ENCODE measurements at places on chromosomes 3 and 15.

DNA sequence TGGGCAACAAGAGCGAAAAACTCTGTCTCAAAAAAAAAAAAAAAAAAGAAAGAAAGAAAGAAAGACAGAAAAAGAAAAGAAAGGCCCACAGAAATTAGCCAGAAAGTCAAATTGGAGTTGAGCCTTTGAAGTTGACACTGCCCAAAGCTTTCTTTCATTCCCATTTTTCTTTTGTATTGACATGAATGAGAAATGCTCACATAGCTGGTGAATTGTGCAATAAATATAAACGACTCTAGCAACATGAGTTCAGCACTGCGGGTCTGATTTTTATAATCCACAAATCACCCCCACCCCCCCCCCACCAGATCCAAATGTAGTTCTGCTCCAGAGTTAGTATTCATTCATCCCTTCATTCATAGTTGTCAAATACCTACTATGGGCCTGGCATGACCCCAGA lies 37.4 kb downstream of the SLC6A1 start:
- DNase-seq, result no peak

DNA sequence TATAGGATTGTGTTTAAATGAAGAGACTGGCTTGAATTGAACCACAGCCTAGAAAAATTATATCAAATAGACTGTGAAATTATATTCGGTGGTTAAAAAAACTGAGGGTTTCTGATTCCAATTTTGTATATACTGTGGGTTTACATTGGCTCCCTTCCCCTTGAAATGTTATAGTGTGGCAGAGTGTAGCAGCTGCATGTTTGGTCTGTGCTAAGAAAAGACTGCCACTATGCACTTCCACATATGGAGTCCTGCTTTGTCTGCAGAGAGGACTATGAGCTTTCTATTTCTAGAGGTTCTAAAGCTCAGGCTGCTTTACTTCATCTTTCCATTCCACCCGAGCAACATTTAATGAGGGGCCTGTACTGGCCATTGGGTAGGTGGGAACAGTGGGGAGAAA lies 112.3 kb downstream of the P3H2 start:
- DNase-seq, result no peak

- no peak for DNase-seq
Measured at GRCh38 chr3:152232679-152233078, 36.0 kb upstream of the MBNL1 start.

GRCh38 chr15:34049112-34049511 lies 10.1 kb upstream of the AVEN start:
- DNase-seq, result no peak

GRCh38 chr3:38565339-38566214 lies 69.4 kb downstream of the EXOG start:
- DNase-seq, result no peak

- no peak for DNase-seq
Measured at GRCh38 chr15:98843844-98844243, 163.7 kb downstream of the PGPEP1L start.

DNA sequence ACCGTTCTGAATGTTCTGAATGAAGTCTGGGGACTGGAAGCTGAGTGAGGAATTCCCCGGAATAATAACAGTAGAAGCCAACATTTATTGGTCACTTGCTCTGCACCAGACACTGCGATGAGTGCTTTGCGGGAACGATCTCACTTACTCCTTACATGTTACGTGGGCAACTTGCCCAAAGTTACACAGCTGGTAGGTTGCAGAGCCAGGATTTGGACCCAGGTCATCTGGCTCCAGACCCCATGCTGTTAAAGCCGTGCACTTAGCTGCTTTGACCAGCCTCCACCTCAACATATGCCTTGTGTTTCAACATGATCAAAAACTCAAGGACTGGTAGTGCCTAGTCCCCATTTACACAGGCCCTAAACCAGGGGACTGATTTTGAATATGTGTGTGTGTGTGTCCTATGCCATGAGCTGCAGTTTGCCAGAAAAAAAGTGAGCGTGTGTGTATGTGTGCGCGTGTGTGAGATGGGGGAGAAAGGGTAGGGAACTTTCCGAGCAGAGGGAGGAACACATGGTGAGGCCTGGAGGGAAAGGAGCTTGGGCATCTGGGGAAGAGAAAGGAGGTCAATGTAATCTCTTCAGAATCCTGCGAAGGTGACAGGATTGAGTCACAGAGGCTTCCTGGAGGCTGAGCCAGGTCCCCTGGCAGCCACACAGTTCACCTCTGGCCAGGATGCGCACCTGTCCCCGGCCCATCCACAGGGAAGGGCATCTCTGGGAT lies 28.9 kb downstream of the LINGO1 start:
- DNase-seq, result no peak

GRCh38 chr3:45347315-45348000 lies 40.9 kb upstream of the LARS2 start:
- no peak for DNase-seq

DNA sequence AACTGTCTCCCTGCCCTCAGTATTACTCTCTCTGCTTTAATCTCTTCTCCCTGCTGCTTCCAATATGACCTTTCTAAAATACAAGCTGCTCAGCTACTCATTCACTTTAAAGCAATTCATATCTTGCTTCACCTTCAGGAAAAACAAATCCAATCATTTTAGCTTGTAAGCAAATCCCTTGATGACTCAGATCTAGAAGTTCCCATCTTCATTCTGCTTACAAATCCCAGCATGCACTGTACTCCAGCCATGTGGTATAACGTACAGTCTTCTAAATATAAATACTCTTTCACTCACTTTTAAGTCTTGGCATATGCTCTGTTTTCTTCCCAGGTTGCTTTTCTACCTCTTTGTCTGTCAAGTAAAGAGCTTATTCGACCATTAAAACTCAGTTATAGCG lies 1009.1 kb upstream of the SEMA6D start:
- DNase-seq, result no peak

DNA sequence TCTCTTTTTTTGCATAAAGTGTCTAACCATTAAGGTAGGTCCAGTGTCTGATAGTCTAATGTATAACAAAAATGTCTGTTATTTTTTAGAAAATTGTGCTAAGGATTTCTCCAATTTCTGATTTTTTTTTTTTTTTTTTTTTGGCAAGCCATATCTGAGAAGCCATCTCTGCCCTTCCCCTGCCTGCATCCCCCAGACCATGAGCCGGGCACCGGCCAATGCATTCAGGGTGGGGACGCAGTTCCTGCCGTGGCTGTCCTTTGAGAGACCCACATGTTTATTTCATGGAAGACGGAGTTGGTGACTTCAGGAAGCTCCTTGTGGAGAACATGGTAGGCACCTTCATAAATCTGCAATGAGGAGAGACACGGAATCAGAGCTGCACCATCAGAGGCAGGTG lies 19.2 kb downstream of the ABTB1 start:
- no peak for DNase-seq

GRCh38 chr3:172282850-172283249 lies 165.4 kb downstream of the GHSR start:
- no peak for DNase-seq

- no peak for DNase-seq
Measured at GRCh38 chr3:186544281-186544680, at the start of gene CRYGS. Gene CRYGS, minus strand, starts transcription at chr3:186544380. Its CDS starts 54 bp downstream, at chr3:186544326.

DNA sequence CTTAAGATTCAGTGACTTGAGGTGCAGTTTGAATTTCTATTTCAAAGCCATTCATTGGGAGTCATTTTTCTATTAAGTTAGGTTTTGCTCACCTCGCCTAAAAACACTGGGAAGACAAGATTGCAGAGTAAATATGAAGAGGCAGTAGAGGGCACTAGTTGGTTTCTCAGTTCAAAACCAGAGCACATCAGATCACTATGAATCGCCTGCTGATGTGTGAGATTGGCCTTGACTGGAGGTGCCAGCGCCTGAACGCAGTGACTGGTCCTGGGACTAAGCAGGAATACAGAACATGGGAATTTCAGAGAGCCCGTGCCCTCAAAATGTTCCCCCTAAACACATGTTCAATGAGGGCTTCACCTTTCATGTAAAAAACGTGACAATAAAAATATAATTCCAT lies 229.0 kb downstream of the ITPR1 start:
- DNase-seq, result peak; percentile 73

DNA sequence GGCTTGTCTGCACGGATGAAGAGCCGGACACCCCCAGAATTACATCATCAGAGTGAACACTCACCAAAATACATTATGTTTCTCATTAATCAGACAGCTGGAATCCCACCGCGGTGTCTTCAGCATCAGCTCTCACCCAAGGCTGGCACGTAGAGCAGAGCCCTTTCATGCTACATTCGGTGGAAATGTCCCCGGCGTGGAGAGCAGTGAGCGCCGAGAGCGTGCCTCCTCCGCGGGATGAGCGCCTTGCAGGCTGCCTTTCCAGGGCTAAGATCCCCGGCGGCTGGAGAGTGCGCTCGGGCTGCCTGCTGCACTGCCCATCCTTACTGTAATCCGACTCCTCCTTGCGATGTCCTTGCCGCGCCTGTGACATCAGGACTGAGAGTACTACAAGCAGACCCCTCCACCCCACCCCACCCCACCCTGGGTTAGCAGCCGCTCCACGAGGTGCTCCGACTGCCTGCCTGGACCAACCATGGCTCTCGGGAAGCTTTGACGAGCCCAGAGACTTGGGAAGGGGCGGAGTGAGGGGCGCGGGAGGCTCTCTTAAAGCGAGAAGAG lies at the start of gene ZNF385D:
TSS of gene ZNF385D (minus strand) at position 380 of the 561 bp plus-strand sequence. CDS start at position 86, 294 bp downstream.
- no peak for DNase-seq

- DNase-seq, result peak; percentile 53
Measured at GRCh38 chr3:158725348-158726011, 6.8 kb downstream of the RARRES1 start.

GRCh38 chr3:39907981-39908380 lies 98.6 kb downstream of the MYRIP start:
- DNase-seq, result no peak

DNA sequence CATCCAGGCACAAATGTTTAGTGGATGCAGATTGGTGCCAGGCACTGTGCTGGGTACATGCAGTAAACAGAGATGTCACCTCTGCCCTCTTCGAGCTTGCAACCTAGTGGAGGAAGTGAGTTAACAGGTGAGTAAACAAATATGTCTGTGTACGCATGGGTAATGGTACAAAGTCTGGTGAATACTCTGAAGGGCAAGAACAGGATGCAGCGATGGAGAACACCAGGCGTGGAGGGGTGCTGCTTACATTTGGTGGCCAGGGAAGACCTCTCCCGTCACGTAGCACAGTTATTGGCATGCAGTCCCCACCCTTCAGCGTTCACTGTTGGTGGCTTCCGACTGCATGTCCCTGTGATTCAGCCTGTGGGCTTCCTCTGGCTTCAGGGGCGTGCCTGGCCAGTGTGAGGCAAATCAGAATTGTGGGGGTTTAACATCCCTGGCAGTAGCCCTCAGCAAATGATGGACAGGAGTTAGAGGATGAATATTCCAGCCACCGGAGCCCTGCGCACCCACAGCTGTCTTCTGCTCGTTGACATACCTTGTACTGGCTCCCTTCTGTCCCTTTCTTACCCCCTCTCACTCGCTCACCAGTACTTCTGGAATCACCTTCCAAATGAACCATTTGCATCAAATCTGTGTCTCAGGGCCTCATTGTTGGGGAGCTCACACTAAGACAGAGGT lies 9.1 kb upstream of the HDAC11 start:
- DNase-seq, result no peak

- DNase-seq, result no peak
Measured at GRCh38 chr15:42165106-42165505, 8.7 kb upstream of the PLA2G4F start.

GRCh38 chr3:4866866-4867265 lies 112.4 kb upstream of the BHLHE40 start:
- no peak for DNase-seq

GRCh38 chr15:64153480-64154367 lies 2.2 kb downstream of the SNX22 start:
- DNase-seq, result peak; percentile 90

GRCh38 chr3:137669519-137670060 lies 94.5 kb upstream of the SOX14 start:
- no peak for DNase-seq

DNA sequence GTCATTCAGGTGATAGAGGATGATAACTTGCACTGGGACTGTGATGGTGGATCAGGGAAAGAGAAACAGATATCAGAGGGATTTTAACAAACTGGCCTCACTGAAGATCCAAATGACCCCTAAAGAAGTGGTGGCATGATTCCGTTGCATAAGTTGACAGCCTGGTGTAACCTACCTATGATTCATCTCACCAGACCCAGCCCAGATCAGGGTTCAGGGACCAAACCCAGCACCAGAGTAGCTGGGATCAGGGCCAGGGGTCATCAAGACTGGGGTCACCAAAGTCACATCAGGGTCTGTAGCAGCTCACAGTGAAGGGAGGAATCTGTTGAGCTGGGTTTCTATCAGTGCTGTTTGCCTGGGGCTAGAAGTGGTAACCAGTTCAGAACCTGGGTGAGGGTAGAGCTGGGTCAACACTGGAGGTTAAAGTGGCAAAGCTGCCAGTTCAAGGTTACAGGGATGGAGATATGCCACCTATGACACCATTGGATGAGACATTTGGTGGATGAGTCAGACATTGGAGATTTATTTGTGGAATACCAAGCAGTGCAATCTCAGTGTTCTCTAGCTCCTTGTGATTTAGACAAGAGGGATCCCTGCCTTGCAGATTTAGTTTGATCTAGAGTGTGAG lies 35.9 kb downstream of the CASR start:
- no peak for DNase-seq

GRCh38 chr15:81781395-81781794 lies 264.4 kb downstream of the MEX3B start:
- peak; percentile 7 for DNase-seq

GRCh38 chr3:16809993-16810392 lies 74.8 kb upstream of the PLCL2 start:
- no peak for DNase-seq

GRCh38 chr3:101124125-101124524 lies 130.9 kb upstream of the ABI3BP start:
- no peak for DNase-seq

DNA sequence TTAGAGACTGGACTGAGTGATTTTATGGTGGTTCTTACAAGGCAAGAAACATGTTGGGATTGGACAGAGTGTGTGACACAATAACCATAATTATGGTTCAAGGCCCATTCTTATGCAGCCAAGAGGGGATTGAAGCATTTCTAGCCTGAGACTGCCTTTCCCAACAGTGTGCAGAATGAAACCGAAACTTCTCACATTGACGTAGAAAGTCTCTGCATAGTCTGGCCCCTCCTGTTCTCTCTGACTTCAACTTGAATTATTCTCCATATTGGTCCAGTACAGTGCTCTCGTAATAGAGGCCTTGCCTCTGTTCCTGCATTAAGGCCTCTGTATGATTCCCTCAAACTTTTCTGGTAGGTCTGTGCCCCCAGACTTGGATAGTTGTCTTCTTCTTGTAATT lies 138.3 kb downstream of the DIPK2A start:
- no peak for DNase-seq

DNA sequence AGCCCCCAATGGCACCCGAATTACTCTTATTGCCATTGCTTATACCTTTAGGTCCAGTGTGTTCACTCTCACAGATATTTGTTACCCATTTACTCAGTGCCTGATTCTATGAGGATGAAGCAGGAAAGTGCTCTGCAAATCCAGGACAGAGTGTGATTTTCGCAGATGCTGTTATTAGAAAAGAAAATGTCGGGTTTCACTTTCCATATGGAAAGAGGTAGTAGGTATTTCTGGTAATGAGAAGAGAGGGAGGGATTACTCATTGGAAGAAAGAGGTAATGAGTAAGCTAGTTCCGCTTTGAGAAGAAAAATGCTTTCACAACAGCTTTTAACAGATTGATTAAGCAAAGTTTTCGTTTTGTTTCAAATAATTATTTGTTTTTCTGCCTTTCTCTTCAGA lies 336.3 kb upstream of the CFAP20DC start:
- no peak for DNase-seq

- DNase-seq, result no peak
Measured at GRCh38 chr3:171960159-171960558, 79.2 kb upstream of the FNDC3B start.

GRCh38 chr15:38706956-38707355 lies 142.3 kb upstream of the RASGRP1 start:
- DNase-seq, result no peak
